ENCODE measurements at places on chromosomes 5 and 9.
A peak's percentile ranks its signal among the peaks of the same experiment; 100 is the strongest.

DNA sequence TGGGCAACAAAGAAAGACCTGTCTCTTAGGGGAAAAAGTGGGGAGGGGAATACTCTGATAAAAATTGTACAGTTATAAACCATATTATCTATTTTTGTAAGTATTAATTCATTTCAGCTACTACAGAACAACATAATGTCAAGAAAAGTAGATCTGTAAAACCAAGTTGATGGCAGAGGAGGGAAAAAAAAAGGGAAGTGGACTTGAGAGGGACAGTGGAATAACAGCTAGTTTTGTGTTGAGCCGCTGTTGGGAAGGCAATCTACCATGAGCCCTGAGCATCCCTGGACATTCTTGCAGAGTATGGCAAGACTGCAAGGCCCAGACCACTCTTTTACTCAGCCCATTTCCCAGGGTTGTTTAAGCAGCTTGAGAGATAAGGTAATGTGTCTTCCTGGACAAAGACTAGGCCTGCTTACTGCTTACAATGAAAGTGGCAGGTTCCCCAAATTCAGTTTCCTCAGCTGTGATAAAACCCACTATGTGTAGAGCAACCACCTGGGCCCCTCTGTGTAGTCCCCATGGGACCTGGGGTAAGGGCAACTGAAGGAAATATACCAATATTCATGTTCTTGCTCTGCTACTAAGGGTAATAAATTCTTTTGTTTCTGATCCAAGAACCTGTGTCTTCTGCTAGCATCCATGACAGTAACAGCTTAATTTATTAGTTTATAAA lies 25.0 kb downstream of the CEP120 start:
- no peak for DNase-seq

DNA sequence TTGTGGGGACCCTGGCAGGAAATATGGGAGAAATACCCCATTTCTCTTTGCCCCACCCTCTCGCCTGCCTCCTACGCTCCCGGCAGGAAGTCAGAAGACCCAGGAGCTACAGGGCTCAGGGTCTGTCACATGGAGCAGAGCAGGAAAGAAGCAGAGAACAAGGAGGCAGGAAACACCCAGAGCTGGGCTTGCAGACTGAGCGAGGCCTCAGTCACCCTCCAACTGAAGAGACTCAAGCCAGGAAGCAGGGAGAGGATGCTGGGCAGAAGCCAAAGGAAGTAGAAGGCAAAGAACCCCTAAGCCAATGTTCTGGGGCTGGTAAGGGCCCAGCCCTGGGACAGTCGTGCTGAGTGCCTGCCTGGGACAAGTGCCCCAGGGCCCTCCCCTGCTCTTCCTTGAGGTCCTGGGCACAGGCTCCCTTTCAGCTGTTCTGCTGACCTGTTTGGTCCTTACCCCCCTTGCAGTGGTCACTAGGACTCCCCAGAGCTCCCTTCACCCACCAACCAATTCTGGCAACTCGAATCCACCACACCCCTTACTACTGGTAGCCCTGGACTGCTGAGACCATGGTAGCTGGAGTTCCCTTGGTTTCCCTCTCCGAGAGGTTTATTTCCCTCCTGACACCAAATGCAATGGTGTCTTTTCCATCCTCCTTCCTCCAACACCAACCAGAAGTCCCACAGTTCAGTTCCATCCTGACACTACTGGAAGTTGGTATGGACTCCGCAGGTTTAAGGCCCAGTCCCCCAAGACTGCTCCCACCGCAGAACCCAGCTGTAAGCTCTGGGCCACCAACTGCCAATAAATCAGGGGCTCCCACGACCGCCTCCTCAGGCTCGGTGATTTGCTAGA lies 157.5 kb downstream of the COL23A1 start:
- DNase-seq, result no peak

GRCh38 chr9:115992834-115993233 lies 160.8 kb upstream of the PAPPA start:
- DNase-seq, result no peak

GRCh38 chr5:124668353-124669299 lies 77.8 kb downstream of the ZNF608 start:
- no peak for DNase-seq

DNA sequence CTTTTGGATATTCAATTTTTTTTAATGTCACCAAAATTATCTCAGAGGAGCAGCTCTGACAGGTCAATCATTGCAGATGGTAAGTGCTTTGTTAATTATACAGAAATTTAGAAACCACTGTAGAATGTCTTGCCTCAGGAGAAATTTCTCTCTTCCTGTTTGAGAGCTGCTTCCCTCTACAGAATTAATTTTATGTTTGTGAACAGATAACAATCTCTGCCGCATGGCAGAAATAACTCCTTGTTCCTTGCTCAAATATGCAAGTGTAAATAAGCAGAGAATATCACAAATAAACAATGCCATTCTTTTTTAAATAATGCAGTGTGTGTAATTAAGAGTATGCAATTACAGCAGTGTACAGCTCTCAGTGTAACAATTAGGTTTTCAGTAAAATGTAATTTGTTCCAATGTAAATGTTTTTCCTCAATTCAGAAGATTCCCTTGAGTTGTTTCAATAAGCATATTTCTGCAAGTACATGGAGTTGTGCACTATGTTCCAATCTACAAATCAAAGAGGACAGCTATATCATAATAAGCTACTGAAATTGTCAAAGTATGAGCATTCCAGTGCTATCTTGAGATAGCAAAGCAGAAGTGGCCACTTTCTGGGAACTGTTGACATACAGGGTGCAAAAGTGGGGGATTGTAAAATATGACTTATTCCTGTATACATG lies 1012.8 kb downstream of the MAT2B start:
- DNase-seq, result no peak

GRCh38 chr9:71485326-71485725 lies 283.0 kb downstream of the CEMIP2 start:
- no peak for DNase-seq

- no peak for DNase-seq
Observed at GRCh38 chr9:27866741-27867140, 293.5 kb upstream of the C9orf72 start.

- no peak for DNase-seq
Observed at GRCh38 chr5:149675610-149676201, 54.4 kb upstream of the PPARGC1B start.

DNA sequence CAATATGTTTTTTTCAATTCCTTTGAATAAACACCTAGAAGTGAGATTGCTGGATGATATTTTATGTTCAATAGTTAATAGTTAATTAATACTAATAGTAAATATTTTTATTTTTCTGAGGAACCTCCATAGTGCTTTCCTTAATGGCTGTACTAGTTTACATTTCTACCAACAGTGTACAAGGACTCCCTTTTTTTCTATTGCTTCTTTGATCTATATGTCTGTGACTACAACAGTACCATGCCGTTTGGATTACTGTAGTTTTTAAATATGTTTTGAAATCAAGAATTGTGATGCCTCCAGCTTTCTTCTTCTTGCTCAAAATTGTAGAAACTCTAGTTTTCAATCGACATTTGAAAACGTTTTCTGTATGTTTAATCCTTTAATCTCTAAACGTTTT lies 39.5 kb upstream of the ADAMTS16 start:
- DNase-seq, result no peak

DNA sequence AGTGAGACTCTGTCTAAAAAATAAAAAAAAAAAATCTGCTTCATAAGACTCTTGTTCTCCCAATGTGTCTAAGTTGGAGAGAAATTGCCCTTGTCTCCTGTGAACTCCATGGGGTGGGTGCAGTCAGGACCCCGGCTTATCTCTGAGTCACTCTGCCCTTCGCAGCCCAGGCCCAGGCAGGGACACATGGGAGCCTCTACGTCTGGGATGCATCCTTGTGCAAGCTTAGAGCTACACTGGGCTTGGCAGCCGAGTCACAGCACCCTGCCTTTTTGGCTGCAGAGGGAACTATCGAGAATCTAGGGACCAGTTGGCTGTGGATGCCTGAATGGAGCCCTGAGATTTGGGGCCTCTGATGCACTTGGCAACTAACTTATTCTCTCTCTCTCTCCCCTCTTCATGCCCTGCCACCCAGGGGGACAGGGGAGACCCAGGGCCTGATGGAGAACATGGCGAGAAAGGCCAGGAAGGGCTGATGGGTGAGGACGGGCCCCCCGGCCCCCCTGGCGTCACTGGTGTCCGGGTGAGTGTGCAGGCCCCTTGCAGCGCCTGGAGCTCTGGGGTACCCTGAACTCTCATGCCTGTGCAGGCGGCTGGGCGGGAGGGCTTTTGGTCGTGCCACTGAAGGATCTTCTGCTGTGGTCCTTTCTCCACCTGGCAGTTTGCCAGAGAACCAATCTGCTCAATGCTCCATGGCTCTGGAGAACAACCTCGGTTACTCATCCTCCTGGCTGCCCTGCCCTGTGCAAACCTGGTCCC lies 47.5 kb upstream of the ORM1 start:
- DNase-seq, result no peak

GRCh38 chr5:68652534-68652965 lies 437.0 kb downstream of the PIK3R1 start:
- no peak for DNase-seq

DNA sequence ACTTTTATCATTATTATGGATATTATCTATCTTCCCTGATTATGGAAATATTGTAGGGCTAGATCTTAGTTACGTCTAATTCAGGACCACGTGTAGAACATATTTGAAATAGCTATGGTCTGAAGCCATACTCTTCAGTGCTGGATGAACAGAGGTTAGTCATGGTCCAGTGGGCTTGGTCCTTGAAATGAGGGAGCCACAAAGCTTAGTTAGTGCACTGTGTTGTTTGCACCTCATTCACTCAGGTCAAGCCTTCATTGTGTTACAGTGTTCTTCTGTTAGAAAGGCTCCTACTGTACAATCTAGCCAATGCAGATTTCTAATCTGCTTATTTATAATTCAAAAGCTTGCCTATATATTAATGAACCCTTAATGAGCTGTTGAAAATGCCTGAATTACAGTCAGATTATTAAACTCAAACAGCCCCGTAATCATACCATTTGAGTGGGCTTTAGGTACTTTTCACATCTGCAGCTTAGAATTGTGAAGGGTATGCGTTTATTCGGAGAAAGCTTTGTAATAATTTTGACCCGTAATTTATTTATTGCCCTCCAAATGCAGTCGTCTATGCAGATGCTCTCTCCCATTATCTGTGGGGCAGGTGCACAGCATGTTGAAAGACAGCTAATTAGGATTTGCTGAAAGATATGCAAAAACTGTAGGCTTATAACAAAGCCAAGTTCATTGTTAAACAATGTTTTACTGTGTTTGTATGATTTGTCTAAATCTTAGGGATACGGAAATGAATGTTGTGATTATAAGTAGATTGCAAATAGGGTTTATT lies 164.9 kb downstream of the PBX3 start:
- peak; percentile 59 for DNase-seq

DNA sequence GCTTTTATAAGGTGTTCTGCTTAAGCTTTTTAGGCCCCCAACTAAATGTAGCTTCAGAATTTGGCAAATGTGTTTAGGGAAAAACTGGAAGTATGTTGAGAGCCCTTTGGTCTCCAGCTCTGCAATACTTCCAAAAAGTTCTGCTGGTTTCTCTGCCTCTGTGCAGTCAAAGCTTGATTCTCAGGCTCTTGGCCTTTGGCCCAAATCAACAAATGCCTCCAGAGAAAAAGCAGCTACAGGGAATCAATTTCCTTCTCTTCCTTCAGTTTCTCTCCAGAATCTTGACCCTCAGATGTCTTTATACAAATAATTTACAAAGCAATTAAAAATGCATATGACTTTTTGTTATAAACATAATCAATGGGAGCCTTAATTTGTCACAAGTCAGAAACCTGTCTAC lies 235.7 kb downstream of the COMMD10 start:
- DNase-seq, result no peak

DNA sequence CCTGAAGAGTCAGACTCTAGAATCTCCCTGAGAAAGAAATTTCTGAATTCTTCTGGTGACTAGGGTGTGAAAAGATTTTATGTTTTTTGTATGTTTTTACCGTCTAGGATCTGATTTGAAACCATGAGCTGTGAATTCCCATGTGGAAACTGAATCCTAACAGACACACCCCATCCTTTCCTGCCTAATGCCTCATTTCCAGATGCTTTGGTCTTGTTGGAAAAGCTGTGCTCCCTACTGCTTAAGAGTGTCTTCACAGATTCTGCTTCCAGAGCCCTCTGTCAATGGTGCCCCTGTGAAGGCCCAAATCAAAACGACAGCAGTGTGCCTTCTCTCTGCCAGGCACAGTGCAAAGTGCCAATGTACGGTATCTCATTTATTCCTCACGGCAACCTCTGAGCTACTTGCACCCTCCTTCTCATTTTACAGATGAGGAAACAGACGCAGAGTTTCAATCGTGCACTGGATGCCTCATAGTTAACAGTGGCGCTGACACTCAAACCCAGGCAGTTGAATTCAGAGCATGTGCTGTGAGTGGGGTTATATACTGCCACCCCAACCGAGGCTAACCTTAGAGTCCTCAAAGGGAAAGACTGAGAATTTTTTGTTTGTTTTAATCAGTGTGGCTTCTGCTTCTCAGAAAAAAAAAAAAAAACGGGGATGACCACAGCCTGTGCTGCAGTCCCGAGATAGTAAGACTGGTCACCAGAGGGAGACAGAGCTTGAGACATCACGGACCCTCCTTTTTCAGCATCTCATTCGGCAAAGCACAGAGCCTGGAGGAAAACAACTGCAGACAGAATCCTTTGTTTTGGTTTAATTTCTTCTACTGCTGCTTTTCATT lies 188.4 kb downstream of the SNCAIP start:
- DNase-seq, result peak; percentile 69

- no peak for DNase-seq
Observed at GRCh38 chr9:80061096-80061495, 489.3 kb downstream of the TLE4 start.

DNA sequence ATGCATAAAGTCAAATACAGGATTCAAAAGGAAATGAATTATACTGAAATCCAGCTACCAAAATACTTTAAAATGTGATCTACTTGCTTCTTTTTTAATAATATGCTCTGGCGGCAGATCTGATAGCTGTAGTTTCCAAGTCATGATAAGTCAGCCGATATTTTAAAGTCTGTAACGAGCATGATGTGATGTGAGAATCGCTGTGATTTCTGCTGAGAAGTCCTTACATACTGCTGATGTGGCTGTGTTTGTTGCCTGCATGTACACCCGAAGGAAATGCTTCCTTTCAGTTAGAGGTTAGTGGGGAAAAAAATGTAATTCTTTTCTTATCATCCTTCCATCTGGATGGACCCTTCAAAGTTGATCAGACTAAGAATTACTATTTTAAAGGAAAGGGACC lies 4.8 kb upstream of the SEMA4D start:
- DNase-seq, result no peak

- no peak for DNase-seq
Observed at GRCh38 chr5:135307143-135307903, 91.7 kb downstream of the MACROH2A1 start.

DNA sequence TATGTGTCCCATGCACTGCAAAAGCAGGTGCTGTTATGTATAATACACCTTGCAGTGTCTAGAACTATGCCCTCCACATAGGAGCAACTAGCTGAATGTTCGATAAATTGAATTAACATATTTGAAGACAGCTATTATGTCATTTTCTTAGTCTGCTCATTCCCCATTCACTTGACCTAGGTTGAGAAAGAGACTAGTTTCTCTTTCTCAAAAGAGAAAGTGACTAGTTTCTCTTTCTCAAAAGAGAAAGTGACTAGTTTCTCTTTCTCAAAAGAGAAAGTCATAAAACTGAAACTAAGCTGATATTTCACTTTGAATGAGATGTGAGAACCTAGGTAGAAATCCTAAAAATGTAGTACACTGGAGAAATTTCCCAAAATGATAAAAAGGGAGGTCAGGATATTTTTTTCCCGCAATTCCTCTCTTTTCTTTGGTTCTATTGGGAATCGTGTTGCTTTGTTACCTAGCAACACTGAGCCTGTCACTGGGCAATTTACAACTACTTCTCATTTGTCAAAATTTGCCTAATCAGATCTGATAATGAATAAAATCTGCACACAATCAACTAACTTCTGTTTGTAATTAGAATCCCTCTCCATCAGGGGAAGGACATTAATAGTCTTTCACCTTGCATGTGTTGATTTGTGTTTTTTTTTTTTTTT lies 132.0 kb upstream of the GRIA1 start:
- no peak for DNase-seq

- no peak for DNase-seq
Observed at GRCh38 chr9:111148052-111149017, 110.1 kb upstream of the LPAR1 start.
